Karpas-422 (cell line): ENCODE measurements at places on chromosomes 6 and 20. TPM values are rescaled to one million over a fixed set of nuclear protein-coding genes. Genes with fewer than 3 reads are reported as not detected.

The LSM14B gene
- 16.1 and 32.3 TPM in 2 replicates for total RNA-seq

GRCh38 chr6:7042056-7042653, 65.6 kb upstream of the RREB1 start:
- H3K4me1 ChIP-seq: peaks cover 4% of the 10 kb centered on the region
- H3K27me3 ChIP-seq: no peaks in the 10 kb centered on the region
- no peaks in the 10 kb centered on the region for H3K36me3 ChIP-seq
- no peak for DNase-seq

The DYNLT2 gene
- total RNA-seq: 5.8 and 6.1 TPM in 2 replicates

The NHSL1 gene
- total RNA-seq: 2.6 and 3.8 TPM in 2 replicates

DNA sequence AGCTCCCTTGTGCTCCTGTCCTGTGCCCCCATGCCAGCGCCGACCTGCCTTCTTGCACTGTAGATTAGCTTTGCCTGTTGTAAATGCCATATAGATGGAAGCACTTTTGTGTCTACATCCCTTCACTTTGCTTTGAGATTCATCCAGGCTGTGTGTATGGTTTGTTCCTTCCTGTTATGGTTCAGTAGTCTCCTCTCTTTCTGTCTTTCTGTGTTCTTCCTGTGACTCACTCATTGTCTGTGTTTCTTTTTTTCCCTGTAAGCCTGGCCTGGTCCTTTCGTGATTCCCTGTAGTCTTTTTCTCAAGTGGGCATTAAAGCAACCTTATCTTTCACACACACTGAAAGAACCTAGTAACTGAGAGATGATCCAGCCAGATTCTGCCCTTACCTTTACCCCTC, 66.6 kb downstream of the JARID2 start:
- H3K27ac ChIP-seq: no peak overlapping the region
- H3K36me3 ChIP-seq: no peaks in the 10 kb centered on the region
- no peak for DNase-seq

The NOX3 gene
- total RNA-seq: not detected in 2 replicates

DNA sequence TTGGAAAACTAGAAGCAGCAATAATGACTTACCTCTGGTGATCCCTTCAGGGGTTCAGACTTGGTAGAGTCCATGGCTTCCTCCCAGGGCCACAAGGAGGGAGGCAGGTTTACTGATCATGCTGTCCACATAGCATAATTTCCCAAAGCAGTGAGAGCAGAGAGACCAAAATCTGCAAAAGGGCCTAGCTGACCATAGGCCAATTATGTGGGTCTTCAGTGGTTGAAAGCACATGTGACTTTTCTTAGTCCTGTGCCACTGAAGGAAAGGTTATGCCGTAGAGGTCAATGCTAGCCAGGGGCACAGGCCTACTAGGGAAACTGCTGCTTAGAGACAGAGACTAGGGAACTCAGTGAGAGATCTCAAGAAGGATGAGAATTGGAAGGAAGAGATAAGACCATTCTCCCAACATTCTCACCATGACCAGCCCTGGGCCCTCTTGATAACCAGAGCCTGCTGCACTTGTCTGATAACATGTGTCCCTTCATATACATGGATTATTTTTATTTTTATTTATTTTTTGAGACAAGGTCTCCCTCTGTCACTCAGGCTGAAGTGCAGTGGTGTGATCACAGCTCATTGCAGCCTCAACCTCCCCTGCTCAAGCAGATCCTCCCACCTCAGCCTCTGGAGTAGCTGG, 2.0 kb upstream of the GTPBP2 start:
- peak overlapping the region; percentile 91 for H3K27ac ChIP-seq
- no peak for DNase-seq
- H3K27me3 ChIP-seq: no peaks in the 10 kb centered on the region
- peaks cover 41% of the 10 kb centered on the region for H3K4me1 ChIP-seq
- H3K4me3 ChIP-seq: no peak overlapping the region
- H3K36me3 ChIP-seq: peaks cover 3% of the 10 kb centered on the region; the same call in 1 of the 2 replicates

- H3K27me3 ChIP-seq: no peaks in the 10 kb centered on the region
- H3K4me1 ChIP-seq: peaks cover 27% of the 10 kb centered on the region
- no peak for DNase-seq
- H3K4me3 ChIP-seq: no peak overlapping the region
Measured at GRCh38 chr20:387520-387919, 7.0 kb downstream of the TRIB3 start.

- H3K36me3 ChIP-seq: no peaks in the 10 kb centered on the region
- no peaks in the 10 kb centered on the region for H3K27me3 ChIP-seq
- H3K27ac ChIP-seq: no peak overlapping the region
- no peak for DNase-seq
- no peaks in the 10 kb centered on the region for H3K4me1 ChIP-seq
Measured at GRCh38 chr6:77688649-77689048, 35.8 kb downstream of the MEI4 start.

The BCLAF1 gene
- 177 and 191 TPM in 2 replicates for total RNA-seq

DNA sequence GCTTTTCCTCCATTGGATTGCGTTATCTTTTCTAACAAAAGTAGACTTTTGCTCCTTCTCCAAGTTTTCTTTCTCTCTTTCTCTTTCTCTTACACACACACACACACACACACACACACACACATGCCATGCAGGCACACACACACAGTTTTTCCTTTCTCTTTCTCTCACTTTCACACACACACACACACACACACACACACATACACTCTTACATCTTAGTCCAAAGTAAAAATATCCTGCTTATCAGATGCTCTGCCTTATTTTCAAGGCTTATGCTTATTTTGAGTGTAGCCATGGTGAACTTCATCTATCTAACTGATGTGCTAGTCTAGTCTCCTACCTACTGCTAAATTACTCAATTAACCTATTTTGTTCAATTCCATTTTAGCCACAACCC, 34.4 kb upstream of the RAB23 start:
- H3K4me1 ChIP-seq: no peaks in the 10 kb centered on the region
- no peaks in the 10 kb centered on the region for H3K27me3 ChIP-seq
- H3K4me3 ChIP-seq: no peak overlapping the region
- H3K27ac ChIP-seq: no peak overlapping the region
- DNase-seq: no peak
- no peaks in the 10 kb centered on the region for H3K36me3 ChIP-seq

DNA sequence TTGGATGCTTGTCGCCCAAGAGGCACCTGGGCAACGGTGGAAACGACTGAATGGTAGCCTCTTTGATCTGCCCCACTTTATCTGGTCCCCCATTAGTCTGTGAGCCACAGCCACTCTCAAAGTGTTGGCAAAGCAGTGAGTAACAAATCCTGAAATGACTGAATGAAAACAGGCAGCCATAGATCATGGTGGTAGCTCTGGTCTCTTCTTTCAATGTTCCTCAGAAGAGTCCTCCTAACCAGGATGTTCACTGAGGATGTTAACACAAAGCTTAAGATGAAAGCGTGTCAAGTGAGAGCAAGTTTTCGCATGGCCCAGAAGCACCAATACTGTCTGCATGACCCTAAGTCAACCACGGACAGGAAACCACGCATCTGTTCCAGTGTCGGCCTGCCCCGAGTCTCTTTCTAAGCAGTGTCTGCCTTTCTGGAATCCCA, 107.3 kb downstream of the IRF4 start:
- no peak overlapping the region for H3K27ac ChIP-seq
- no peaks in the 10 kb centered on the region for H3K36me3 ChIP-seq
- no peaks in the 10 kb centered on the region for H3K27me3 ChIP-seq
- H3K4me1 ChIP-seq: peaks cover 7% of the 10 kb centered on the region
- H3K4me3 ChIP-seq: no peak overlapping the region

DNA sequence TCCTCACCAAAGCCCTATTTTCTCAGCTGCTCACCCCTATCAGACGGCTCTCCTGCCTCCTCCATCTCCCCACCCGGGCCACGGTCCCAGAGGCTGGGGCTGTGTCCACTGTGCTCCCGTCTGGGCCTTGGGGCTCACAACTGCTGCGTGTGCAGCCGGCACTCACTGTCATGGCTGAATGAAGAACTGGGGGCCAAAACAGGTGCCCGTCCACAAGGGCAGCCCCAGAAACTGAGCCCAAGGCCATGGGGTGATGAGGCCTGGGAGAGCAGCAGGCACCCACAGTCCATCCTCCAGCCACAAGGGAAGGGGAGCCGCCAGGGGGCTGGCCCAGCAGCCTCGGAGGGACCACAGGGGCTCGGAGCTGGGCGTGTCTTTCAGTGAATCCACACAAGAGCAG, 159.5 kb downstream of the DLL1 start:
- no peaks in the 10 kb centered on the region for H3K27me3 ChIP-seq
- no peaks in the 10 kb centered on the region for H3K4me1 ChIP-seq
- H3K4me3 ChIP-seq: no peak overlapping the region
- no peak for DNase-seq
- H3K36me3 ChIP-seq: no peaks in the 10 kb centered on the region

- H3K27ac ChIP-seq: no peak overlapping the region
- no peaks in the 10 kb centered on the region for H3K36me3 ChIP-seq
- no peaks in the 10 kb centered on the region for H3K27me3 ChIP-seq
- no peak for DNase-seq
- H3K4me1 ChIP-seq: no peaks in the 10 kb centered on the region
Measured at GRCh38 chr6:133504761-133505160, 263.6 kb downstream of the EYA4 start.

The STMND1 gene
- total RNA-seq: not detected in 2 replicates

The LHFPL5 gene
- total RNA-seq: 1.9 TPM in 1 of 2 replicates, not detected in the other

- no peak overlapping the region for H3K4me3 ChIP-seq
- H3K36me3 ChIP-seq: no peaks in the 10 kb centered on the region
- peaks cover 2% of the 10 kb centered on the region; the same call in 1 of the 2 replicates for H3K27me3 ChIP-seq
- H3K27ac ChIP-seq: no peak overlapping the region
- DNase-seq: no peak
Measured at GRCh38 chr6:52360028-52360427, 1.9 kb upstream of the PAQR8 start.

GRCh38 chr20:15039088-15039752, 701.8 kb upstream of the FLRT3 start:
- no peaks in the 10 kb centered on the region for H3K27me3 ChIP-seq
- no peak overlapping the region for H3K4me3 ChIP-seq
- no peak overlapping the region for H3K27ac ChIP-seq
- DNase-seq: no peak

GRCh38 chr6:22845467-22845866, 276.1 kb downstream of the HDGFL1 start:
- no peaks in the 10 kb centered on the region for H3K27me3 ChIP-seq
- H3K4me3 ChIP-seq: no peak overlapping the region
- no peak overlapping the region for H3K27ac ChIP-seq
- H3K36me3 ChIP-seq: no peaks in the 10 kb centered on the region
- DNase-seq: no peak

- no peak overlapping the region for H3K4me3 ChIP-seq
- H3K27me3 ChIP-seq: no peaks in the 10 kb centered on the region
- H3K27ac ChIP-seq: no peak overlapping the region
- H3K4me1 ChIP-seq: peaks cover 40% of the 10 kb centered on the region
Measured at GRCh38 chr6:34602318-34603111, 46.4 kb upstream of the SPDEF start.

The POU3F2 gene
- total RNA-seq: not detected in 2 replicates

- no peak overlapping the region for H3K27ac ChIP-seq
- H3K36me3 ChIP-seq: no peaks in the 10 kb centered on the region
- H3K4me1 ChIP-seq: no peaks in the 10 kb centered on the region
- H3K27me3 ChIP-seq: no peaks in the 10 kb centered on the region
- no peak for DNase-seq
Measured at GRCh38 chr6:147633191-147633590, 124.7 kb downstream of the SAMD5 start.

DNA sequence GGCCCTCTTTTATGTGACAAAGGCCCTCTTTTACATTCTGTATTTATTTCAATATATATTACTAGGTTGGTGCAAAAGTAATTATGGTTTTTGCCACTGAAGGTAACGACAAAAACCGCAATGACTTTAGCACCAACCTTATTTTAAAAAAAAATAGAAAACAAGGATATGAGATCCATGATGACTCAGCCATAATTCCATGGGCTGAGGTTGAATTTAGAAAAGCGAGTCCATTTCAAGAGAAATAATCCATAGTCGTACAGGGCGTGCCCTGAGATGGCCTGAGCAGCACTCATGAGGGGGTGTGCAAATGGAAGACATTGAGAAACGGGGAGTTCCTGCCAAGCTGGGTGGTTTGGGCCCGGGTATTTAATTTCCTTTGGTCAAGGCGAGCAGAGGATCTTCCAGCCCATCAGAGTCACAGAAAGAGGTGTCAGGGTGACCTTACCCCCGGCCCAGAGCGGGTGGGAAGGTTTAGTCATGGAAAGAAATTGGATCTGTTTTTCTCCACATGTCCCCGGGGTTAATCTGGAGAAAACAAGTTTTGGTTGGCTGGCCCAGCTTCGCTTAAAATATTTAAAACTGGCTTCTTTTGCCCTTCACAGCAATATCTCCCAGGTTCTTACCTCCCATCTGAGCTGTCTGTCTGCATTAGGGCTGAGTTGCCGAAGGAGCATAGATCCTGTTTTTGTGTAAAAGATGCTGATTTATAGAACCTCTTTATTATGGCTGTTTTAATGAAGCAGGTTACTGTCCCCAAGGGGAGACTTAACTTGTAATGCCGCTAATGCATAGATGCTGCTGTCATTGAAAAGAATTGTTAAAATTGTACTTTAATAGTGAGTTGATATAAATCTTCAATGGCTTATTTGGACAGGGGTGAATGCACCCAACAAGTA, 255.6 kb downstream of the PREX1 start:
- H3K36me3 ChIP-seq: no peaks in the 10 kb centered on the region
- H3K4me3 ChIP-seq: no peak overlapping the region
- no peak for DNase-seq
- no peak overlapping the region for H3K27ac ChIP-seq
- H3K27me3 ChIP-seq: no peaks in the 10 kb centered on the region

DNA sequence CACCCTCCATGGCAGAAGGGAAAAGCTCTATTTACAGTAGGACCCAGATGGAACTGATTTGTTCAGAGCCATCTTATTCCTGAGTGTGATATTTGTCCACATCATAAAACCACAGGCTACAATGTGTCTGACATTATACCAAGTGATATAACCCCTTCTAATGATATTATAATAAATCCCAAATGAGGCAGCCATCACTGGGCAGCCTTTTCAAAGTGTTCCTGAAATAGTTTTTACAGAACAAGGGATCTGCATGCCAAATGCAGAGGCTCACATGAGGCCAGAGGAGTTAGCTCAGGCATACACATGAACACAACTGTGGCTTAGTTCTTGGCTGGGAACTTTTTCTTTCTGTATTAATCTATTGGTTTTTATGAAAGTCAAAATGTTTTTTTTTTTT, 207.7 kb downstream of the MAFB start:
- H3K4me3 ChIP-seq: no peak overlapping the region
- no peaks in the 10 kb centered on the region for H3K27me3 ChIP-seq
- H3K4me1 ChIP-seq: no peaks in the 10 kb centered on the region
- H3K27ac ChIP-seq: no peak overlapping the region
- no peak for DNase-seq

DNA sequence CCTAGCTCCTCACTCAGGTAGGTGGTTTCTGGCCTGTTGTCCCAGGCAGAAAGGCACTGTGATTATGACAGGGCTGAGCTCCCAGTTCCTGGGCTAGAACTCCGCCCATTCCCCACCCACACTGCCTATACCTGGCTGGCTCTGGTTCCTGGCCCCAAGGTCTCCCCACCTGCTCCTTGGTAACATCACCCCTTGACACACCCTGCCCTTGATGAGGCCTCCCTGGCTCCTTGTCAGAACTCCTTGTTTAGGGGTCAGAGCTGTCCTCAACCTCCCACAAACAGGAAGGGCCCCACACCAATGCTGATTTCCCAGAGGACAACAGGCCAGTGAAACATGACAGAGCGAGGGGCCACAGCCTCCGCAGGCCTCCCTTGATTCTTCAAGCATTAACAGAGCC, 15.5 kb upstream of the MYMX start:
- no peak overlapping the region for H3K27ac ChIP-seq
- H3K4me1 ChIP-seq: no peaks in the 10 kb centered on the region
- no peaks in the 10 kb centered on the region for H3K36me3 ChIP-seq
- no peak overlapping the region for H3K4me3 ChIP-seq
- no peak for DNase-seq

The PI3 gene
- total RNA-seq: not detected in 2 replicates

- no peaks in the 10 kb centered on the region for H3K27me3 ChIP-seq
- H3K36me3 ChIP-seq: no peaks in the 10 kb centered on the region
- H3K27ac ChIP-seq: no peak overlapping the region
- H3K4me1 ChIP-seq: peaks cover 59% of the 10 kb centered on the region
Measured at GRCh38 chr6:13422681-13423221, 64.6 kb downstream of the GFOD1 start.
